Calu3 (cell line): ENCODE measurements at places on chromosomes 3 and 15. TPM values are rescaled to one million over a fixed set of nuclear protein-coding genes. Genes with fewer than 3 reads are reported as not detected.

GRCh38 chr3:182527745-182528144 lies 265.6 kb upstream of the ATP11B start:
- H3K27me3 ChIP-seq, result no peaks in the 10 kb centered on the region
- no peaks in the 10 kb centered on the region for H3K36me3 ChIP-seq
- H3K4me1 ChIP-seq, result peaks cover 33% of the 10 kb centered on the region
- no peak for DNase-seq
- no peak overlapping the region for H3K4me3 ChIP-seq

- H3K4me1 ChIP-seq, result no peaks in the 10 kb centered on the region
- no peak for DNase-seq
- H3K27ac ChIP-seq, result no peak overlapping the region
- peaks cover 52% of the 10 kb centered on the region for H3K27me3 ChIP-seq
- no peaks in the 10 kb centered on the region for H3K36me3 ChIP-seq
Measured at GRCh38 chr15:89707577-89707976, 17.0 kb downstream of the WDR93 start.

GRCh38 chr3:46905213-46905560 lies 27.7 kb downstream of the PTH1R start:
- H3K27me3 ChIP-seq, result no peaks in the 10 kb centered on the region
- peaks cover 7% of the 10 kb centered on the region for H3K4me1 ChIP-seq
- no peak for DNase-seq
- H3K36me3 ChIP-seq, result no peaks in the 10 kb centered on the region
- H3K27ac ChIP-seq, result no peak overlapping the region
- H3K4me3 ChIP-seq, result no peak overlapping the region

Gene A4GNT
- total RNA-seq, result not detected in 2 replicates

- no peaks in the 10 kb centered on the region for H3K4me1 ChIP-seq
- H3K36me3 ChIP-seq, result no peaks in the 10 kb centered on the region
- DNase-seq, result no peak
- H3K4me3 ChIP-seq, result no peak overlapping the region
- H3K27ac ChIP-seq, result no peak overlapping the region
Measured at GRCh38 chr15:90829942-90830440, 38.4 kb upstream of the FURIN start.

DNA sequence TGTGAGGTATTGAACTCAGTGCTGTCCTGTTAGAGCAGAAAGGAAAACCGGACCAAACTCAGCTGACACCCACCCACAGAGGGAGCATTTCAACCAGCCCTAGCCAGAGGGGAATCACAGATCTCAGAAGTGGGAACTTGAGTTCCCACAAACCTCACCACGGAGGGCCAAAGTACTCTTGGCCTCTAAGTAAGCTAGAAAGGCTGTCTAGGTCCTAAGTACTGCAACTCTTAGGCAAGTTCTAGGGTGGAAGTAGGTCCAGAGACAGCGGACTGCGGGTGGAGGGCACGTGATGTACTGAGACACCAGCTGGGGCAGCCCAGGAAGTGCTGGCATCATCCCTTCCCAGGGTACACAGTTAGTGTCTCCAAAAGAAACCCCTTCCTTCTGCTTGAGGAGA lies 34.1 kb downstream of the EOMES start:
- H3K27me3 ChIP-seq, result no peaks in the 10 kb centered on the region
- no peaks in the 10 kb centered on the region for H3K4me1 ChIP-seq
- no peak overlapping the region for H3K27ac ChIP-seq
- no peaks in the 10 kb centered on the region for H3K36me3 ChIP-seq

GRCh38 chr3:47162697-47163168 lies 1.2 kb downstream of the SETD2 start:
- peaks cover 34% of the 10 kb centered on the region for H3K4me1 ChIP-seq
- H3K27me3 ChIP-seq, result no peaks in the 10 kb centered on the region
- DNase-seq, result no peak
- H3K36me3 ChIP-seq, result peaks cover 36% of the 10 kb centered on the region
- H3K4me3 ChIP-seq, result peak overlapping the region; percentile 79

- no peaks in the 10 kb centered on the region for H3K4me1 ChIP-seq
- H3K36me3 ChIP-seq, result no peaks in the 10 kb centered on the region
- H3K27ac ChIP-seq, result no peak overlapping the region
- H3K27me3 ChIP-seq, result no peaks in the 10 kb centered on the region
- no peak for DNase-seq
- no peak overlapping the region for H3K4me3 ChIP-seq
Measured at GRCh38 chr3:53659996-53660395, 165.6 kb downstream of the CACNA1D start.

DNA sequence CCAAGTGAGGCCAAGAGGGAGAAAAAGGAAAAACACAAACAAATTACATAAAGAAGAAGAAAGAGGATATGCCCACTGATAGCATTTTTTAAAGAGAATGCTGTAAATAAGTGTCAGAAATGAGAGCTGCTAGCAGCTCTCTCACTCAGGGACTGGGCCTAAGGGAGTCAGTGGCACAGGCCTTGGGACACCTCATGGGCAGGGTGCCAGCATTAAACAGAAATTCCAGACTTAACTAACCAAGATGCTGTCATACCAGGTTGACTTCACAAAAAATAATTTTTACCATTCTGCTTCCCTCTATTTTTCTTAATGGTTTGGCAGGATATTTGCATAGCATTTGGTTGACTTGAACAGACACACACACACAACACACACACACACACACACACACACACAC lies 92.3 kb upstream of the ADAMTSL3 start:
- no peak overlapping the region for H3K27ac ChIP-seq
- peak; percentile 43 for DNase-seq
- no peak overlapping the region for H3K4me3 ChIP-seq
- no peaks in the 10 kb centered on the region for H3K36me3 ChIP-seq

- no peak for DNase-seq
- H3K27me3 ChIP-seq, result peaks cover 1% of the 10 kb centered on the region
- no peak overlapping the region for H3K27ac ChIP-seq
- no peak overlapping the region for H3K4me3 ChIP-seq
Measured at GRCh38 chr3:39573392-39573791, 105.9 kb downstream of the MOBP start.

DNA sequence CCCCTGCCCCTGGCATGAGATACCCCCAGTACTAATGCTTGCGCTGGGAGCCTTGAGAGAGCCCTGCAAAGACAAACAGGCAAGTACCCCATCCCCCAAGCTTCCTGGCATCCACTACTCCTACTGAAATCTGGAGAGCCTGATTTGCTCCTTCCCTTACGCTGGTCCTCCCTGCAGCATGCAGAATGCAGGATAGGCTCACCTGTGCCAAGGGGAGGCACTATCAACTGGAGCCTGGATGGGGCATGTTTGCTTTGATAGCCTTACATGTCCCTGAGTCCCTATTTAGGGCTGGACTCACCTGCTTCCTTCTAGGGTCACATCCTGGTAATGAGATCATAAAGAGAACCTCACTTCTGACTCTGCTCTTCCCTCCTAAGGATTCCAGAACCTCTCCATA lies 42.9 kb downstream of the RAB11A start:
- no peak overlapping the region for H3K27ac ChIP-seq
- no peaks in the 10 kb centered on the region for H3K27me3 ChIP-seq
- H3K4me1 ChIP-seq, result peaks cover 10% of the 10 kb centered on the region
- H3K36me3 ChIP-seq, result peaks cover 10% of the 10 kb centered on the region
- no peak for DNase-seq

DNA sequence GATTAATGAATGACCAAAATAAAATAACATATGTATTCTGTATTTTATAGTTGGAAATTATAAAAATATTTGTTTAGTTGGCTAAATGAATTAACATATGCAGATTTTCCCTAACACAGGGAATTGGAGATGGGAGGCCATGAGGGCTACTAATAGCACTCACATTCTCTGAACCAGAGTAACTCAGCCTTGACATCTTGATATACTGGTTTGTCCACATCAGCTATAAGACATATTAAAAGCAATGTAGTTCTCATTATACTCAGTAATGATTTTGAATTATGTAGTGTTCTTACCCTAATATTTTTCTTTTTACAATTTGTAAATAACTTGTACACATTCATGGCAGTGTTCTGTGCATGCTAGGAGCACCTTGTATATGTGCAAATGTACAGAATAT lies 255.9 kb downstream of the EPHA6 start:
- no peak overlapping the region for H3K4me3 ChIP-seq
- H3K36me3 ChIP-seq, result no peaks in the 10 kb centered on the region
- H3K4me1 ChIP-seq, result no peaks in the 10 kb centered on the region
- no peaks in the 10 kb centered on the region for H3K27me3 ChIP-seq
- no peak for DNase-seq

Gene MRAS
- 12.7 and 13.2 TPM in 2 replicates for total RNA-seq

Gene GOLGA6L4
- total RNA-seq, result 2.0 and 3.2 TPM in 2 replicates

DNA sequence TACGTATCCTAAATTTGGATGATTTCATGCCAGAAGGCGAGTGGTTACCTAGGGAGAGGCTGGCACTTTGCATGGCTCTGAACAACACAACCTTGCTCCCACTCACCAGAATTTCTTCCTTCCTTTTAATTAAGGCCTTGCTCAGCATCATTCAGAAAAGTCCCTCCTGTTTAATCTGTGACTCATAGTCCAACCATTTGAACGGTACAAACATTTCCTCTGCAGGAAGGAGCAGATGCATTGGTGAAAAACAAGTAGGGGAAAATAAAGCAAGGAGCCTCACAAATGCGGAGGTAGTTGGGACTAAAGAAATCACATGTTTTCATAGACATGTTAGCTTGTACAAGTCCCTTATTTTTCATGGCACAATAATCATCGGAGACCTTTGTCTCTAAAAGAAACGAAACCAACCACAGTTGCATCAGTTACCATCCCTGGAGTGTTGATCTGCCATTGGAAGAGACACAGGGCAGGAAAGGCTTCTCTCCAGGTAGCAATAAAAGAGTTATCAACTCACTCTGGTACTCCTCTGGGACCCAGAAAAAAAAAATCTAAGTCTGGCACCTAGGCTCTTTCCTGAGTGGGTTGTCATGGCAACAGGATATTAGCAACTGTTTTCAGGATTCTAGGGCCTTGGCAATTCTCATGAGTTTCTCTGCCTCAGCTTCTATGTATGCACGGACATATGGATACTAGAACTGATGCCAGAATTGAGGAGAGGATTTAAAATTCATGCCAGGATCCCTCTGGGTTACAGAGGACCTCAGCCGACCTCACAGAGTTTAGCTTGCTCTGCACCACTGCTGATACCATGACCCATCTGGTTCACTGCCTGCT lies 255.4 kb upstream of the ARPP21 start:
- no peak overlapping the region for H3K27ac ChIP-seq
- H3K4me3 ChIP-seq, result no peak overlapping the region
- peak; percentile 12 for DNase-seq
- no peaks in the 10 kb centered on the region for H3K27me3 ChIP-seq
- H3K4me1 ChIP-seq, result no peaks in the 10 kb centered on the region
- H3K36me3 ChIP-seq, result no peaks in the 10 kb centered on the region

Gene FSTL1
- total RNA-seq, result 10.0 and 18.5 TPM in 2 replicates

- no peak overlapping the region for H3K4me3 ChIP-seq
- peaks cover 17% of the 10 kb centered on the region for H3K4me1 ChIP-seq
- no peak for DNase-seq
- no peaks in the 10 kb centered on the region for H3K27me3 ChIP-seq
- H3K36me3 ChIP-seq, result no peaks in the 10 kb centered on the region
Measured at GRCh38 chr3:105828703-105829102, 40.1 kb downstream of the CBLB start.

- DNase-seq, result no peak
- no peak overlapping the region for H3K4me3 ChIP-seq
- peaks cover 3% of the 10 kb centered on the region for H3K36me3 ChIP-seq
- peaks cover 14% of the 10 kb centered on the region for H3K4me1 ChIP-seq
- no peaks in the 10 kb centered on the region for H3K27me3 ChIP-seq
Measured at GRCh38 chr3:39185959-39186691, 6.3 kb downstream of the XIRP1 start.

DNA sequence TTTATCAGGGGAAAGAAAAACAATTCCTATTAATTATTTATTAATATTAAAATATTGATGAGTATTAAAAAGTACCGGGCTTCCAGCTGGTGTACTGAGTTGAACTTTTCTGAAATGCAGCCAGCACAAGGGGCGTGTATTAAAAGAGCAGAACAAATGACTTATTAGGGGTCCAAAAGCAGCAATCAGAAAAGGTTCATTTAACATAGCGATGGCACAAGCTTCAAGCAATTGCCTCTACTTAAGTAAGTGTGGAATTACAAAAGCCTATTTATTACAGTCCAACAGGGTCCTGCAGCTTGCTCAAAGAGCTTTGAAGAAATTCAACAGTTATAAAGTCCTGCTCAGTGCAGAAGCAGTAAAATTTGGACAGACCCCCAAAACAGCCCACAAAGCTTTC lies 285.6 kb downstream of the EPHA3 start:
- no peak overlapping the region for H3K4me3 ChIP-seq
- no peak overlapping the region for H3K27ac ChIP-seq
- H3K27me3 ChIP-seq, result no peaks in the 10 kb centered on the region

Gene ACOX2
- 1.1 and 1.4 TPM in 2 replicates for total RNA-seq

GRCh38 chr15:50134524-50135024 lies 15.5 kb upstream of the ATP8B4 start:
- H3K4me1 ChIP-seq, result peaks cover 8% of the 10 kb centered on the region
- no peaks in the 10 kb centered on the region for H3K27me3 ChIP-seq
- no peak for DNase-seq
- H3K36me3 ChIP-seq, result no peaks in the 10 kb centered on the region
- no peak overlapping the region for H3K27ac ChIP-seq

Gene ZDHHC23
- 17.8 and 22.0 TPM in 2 replicates for total RNA-seq

Gene SLC27A2
- 13.1 and 14.0 TPM in 2 replicates for total RNA-seq

DNA sequence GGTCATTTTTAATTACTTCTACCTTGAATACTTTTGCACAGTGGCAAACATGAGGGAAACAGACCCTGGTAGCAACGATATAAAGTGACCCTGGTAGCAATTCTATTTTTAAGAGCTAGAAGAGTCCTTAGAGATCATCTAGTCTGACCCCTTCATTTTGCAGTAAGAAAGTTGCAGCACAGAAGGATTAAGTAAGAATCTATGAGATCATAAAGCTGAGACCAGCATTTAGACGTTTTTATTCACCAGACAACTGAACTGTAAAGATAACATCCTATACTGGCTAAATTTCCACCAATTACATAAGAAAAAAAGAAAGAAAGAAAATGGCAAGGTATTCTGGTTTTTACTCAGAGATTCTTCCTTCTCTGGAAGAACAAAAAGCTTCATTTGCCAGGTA lies 49.9 kb downstream of the LRRFIP2 start:
- no peaks in the 10 kb centered on the region for H3K27me3 ChIP-seq
- no peaks in the 10 kb centered on the region for H3K4me1 ChIP-seq
- DNase-seq, result no peak
- H3K36me3 ChIP-seq, result no peaks in the 10 kb centered on the region
- H3K4me3 ChIP-seq, result no peak overlapping the region

- DNase-seq, result no peak
- no peaks in the 10 kb centered on the region for H3K4me1 ChIP-seq
- H3K27me3 ChIP-seq, result no peaks in the 10 kb centered on the region
- H3K36me3 ChIP-seq, result no peaks in the 10 kb centered on the region
Measured at GRCh38 chr15:25243800-25244097, 195.1 kb downstream of the UBE3A start.

DNA sequence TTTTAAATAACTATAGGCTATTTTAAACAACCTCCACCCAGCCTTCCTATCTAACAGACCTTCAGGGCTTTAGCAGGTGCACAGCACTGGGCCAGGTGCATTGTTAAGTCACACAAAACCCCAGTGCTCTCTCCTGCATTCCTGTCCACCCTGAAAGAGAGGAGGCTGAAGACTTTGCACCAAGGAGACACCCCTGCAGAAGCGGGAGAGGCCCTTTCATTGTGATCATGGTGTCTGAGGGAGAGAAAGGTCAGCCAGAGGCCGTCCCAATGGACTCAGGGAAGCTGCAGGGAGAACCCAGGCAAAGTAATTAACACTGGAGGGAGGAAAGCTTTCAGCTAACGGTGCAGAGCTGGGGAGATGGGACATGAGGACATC lies 5.2 kb downstream of the LRIG1 start:
- no peak overlapping the region for H3K4me3 ChIP-seq
- no peaks in the 10 kb centered on the region for H3K27me3 ChIP-seq
- H3K4me1 ChIP-seq, result peaks cover 57% of the 10 kb centered on the region
- no peak for DNase-seq
- no peak overlapping the region for H3K27ac ChIP-seq
